Activated CD4-positive, alpha-beta T cell treated with anti-CD3 and anti-CD28 coated beads, Interleukin-2, amount 10 ng/mL, durations not matched to agents 7 days and 5 days (primary cell): ENCODE measurements at places on chromosomes 12 and 14. TPM values are rescaled to one million over a fixed set of nuclear protein-coding genes. Genes with fewer than 3 reads are reported as not detected.

Gene IL31
- not detected for total RNA-seq

Gene KIF26A
- total RNA-seq: 0.50 TPM

Gene NELL2
- total RNA-seq: 55.1 TPM

Gene ANKS1B
- total RNA-seq: 0.17 TPM

Gene CLEC2D
- total RNA-seq: 296 TPM

Gene B4GALNT3
- total RNA-seq: 6.1 TPM

Gene HRK
- not detected for total RNA-seq

Gene KLHDC2
- 28.7 TPM for total RNA-seq

Gene OSBPL8
- total RNA-seq: 119 TPM

Gene KRT78
- not detected for total RNA-seq

Gene LRCOL1
- total RNA-seq: not detected

Gene ENTPD5
- total RNA-seq: 13.1 TPM

Gene TUBA1C
- total RNA-seq: 278 TPM

Gene OR11H7
- total RNA-seq: not detected

- DNase-seq: no peak
These were observed 115.8 kb upstream of the CCDC198 start for GRCh38 chr14:57609192-57610075.

DNA sequence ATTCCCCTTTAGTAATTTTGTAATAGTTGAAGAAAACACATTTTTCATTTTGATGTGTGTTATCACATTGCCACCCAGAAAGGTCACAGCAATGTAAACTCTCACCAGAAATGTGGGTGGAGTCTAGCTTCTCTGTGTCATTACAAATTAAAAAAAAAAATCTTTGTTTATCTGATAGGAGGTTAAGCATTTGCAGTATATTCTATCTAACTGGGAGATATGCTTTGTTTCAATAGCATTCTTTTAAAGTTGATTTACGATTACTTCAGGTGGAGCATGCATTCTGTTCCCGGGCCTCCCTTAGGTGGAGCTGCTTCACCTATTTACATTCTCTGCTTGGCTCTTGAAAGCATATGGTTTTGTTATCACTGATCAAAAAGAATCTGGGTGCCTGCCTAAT is 7.8 kb downstream of the ADIPOR2 start:
- DNase-seq: no peak

DNA sequence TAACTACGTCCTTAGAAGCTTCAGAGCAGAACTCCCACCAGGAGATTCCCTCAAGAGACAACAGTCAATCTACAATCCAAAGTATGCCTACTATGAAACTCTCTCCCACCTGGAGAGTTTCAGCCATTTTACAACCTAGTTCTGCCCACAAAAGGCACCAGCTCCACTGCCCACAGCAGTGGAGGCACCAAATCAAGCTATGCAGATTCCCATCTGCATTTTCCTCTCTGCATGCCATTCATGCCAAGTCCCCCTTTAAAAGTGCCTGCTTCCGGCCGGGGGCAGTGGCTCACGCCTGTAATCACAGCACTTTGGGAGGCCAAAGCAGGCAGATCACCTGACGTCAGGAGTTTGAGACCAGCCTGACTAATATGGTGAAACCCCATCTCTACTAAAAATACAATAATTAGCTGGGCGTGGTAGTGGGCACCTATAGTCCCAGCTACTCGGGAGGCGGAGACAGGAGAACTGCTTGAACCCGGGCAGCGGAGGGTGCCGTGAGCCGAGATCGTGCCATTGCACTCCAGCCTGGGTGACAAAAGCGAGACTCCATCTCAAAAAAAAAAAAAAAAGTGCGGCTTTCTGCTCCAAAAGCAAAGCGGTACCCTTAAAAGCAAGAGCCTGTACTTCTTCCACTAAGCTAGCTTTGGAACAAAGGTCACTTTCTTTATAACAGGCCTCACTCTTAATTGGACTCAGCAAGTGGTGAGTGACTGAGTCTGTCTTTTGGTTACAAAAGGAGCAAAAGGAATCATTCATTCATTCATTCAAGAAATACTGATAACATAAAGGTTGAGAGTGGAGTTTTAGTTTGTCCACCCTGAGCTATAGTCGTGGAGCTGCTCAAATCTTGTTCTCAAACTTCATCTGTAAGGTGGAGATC is 10.1 kb upstream of the DLGAP5 start:
- no peak for DNase-seq

DNA sequence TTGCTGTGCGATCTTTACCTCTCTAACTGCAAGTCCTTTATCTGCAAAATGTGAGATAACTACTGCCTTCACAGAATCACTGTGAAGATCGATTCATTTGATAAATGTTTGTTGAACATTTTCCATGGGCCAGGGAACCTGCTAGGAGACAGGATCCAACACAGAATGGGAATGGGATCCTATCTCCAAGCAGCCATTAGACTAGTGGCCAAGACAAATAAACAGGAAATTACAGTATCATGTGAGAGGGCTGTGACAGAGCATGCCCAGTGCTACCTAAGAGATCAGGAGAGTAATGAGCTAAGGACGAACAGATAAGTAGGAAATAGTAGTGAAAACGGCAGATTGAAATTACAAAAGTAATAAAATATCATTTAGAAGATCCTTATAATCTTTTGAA is 105.7 kb downstream of the GRIN2B start:
- DNase-seq: no peak

DNA sequence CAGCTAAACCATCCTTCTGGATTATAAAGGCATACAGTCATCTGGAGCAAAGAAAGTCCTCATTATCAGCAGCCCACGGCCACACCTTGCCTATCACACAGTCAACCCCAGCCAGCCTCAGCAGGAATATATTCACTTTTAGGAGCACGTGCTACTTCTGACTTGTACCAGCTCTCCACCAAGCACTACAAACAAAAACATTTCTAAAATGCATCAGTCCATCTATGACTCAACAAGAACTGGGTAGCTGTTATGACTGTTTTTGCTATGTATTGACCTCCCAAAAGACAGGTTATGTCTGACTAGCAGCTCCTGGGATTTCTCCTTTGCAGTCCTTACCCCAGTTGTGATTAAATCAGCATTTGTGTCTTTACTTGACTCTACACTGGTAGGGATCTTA is 31.2 kb downstream of the NUAK1 start:
- no peak for DNase-seq

GRCh38 chr12:28083840-28084678 is 106.2 kb upstream of the CCDC91 start:
- DNase-seq: no peak

- DNase-seq: no peak
These were observed 1.9 kb downstream of the BCL7A start for GRCh38 chr12:122023339-122024131.

GRCh38 chr14:21780429-21781084 is 106.9 kb upstream of the OR4E1 start:
- DNase-seq: no peak

GRCh38 chr14:96953875-96954185 is 156.6 kb downstream of the VRK1 start:
- DNase-seq: no peak

GRCh38 chr12:88854260-88854659 is 274.0 kb upstream of the KITLG start:
- no peak for DNase-seq

GRCh38 chr12:32445356-32445755 is 46.0 kb downstream of the FGD4 start:
- no peak for DNase-seq

DNA sequence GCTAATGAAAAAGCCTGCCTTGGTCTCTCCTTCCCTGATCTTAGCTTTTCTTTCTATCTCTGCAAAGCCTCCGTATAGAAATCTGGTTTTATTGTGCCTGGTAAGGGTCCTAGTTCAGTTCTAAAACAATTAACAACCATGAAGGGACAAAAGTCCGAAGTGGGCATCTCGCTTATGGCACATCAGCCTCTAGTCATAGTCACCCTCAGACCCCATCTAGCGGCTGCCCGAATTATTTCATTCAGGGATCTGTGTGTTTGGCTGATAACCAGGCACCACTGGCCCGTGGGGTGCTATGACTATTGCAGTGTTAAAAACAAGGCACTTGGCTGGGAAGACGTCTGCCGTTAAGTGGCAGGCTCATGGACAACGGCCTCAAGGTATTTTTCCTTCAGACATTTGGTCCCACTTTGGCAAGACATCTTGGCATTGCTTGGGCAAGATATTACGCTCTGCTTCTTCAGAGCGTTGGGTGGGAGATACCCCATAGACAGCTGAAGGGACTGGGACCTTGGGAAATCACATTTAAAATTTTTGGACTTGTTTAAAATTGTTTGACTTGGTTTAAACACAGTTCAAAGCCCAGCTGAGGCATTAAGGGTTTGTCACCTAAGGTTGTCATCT is 87.1 kb downstream of the SINHCAF start:
- peak; percentile 68 for DNase-seq

DNA sequence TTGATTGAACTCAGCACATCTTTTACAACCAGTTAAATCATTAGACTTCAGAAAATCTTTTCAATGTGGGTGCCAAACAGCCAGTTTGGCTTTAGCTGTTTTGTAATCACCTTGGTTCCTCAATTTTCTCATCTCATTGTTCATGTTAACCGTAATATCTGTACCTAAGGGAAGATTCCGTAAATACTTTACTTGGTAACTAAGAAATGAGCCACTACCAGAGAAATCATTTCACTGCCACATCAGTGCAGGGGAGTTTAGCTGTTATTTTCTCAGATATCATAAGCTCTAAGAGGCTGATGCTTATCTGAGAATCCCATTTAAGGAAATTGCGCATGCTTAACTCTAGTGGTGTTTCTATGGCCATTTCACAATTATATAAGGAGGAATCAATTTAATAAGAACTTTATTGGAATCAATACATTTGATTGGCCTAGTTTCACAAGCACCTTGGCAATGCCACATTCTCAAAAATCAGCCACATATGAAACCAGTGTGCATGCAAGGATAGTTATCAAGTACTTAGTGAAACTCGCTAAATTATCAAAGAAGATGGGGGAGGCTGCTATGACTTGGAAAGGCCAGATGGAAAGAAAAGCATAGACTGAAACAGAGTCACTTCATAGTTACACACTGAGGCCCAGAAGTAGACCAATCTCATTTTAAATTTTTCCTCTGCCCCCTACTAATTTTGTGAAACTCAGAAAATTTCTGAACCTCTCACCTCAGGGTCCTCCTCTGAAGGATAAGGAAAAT is 28.1 kb upstream of the IL22 start:
- no peak for DNase-seq

DNA sequence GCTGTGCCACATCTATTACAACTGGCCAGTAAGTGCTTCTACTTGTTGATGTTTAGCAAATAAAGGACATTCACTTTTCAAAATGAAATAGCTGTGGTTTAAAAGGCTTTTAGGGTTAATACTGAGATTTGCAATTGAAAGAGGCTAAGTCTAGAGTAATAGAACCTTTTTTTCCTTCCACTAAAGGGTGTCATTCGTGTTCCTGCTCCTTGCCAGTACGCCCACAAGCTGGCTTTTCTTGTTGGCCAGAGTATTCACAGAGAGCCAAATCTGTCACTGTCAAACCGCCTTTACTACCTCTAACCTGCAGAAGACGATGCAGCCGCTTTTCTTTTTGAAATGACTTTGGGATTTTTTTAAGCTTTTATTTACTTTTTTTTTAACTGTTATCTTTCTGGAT is 33.6 kb downstream of the PIWIL1 start:
- DNase-seq: no peak

- no peak for DNase-seq
These were observed 12.4 kb downstream of the HSP90AA1 start for GRCh38 chr14:102074415-102074964.

GRCh38 chr12:81692008-81692407 is 67.1 kb downstream of the PPFIA2 start:
- no peak for DNase-seq

GRCh38 chr12:105927564-105927963 is 211.2 kb downstream of the NUAK1 start:
- DNase-seq: no peak

GRCh38 chr12:43863770-43864366 is 28.0 kb downstream of the TMEM117 start:
- DNase-seq: no peak

DNA sequence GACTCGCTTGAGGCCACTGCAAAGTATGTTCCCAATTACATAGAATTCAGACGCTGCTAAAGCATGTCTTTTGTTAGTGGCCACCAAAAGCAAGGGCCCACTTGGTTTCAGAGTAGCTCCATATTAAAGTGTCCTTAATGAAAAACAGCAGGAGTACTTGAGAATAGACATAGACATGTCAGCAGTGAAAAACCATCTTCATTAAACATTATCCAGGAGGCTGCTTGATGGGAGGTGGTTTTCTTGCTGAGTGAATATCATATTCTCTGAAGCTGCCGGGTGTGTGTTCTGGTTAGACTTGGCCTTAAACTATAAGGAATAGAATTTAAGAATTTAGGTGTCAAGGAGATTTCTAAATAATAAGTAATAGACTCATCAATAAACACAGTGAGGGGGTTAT is 79.5 kb upstream of the CCDC198 start:
- no peak for DNase-seq

- DNase-seq: no peak
These were observed 285.9 kb downstream of the MDGA2 start for GRCh38 chr14:47389535-47389934.

DNA sequence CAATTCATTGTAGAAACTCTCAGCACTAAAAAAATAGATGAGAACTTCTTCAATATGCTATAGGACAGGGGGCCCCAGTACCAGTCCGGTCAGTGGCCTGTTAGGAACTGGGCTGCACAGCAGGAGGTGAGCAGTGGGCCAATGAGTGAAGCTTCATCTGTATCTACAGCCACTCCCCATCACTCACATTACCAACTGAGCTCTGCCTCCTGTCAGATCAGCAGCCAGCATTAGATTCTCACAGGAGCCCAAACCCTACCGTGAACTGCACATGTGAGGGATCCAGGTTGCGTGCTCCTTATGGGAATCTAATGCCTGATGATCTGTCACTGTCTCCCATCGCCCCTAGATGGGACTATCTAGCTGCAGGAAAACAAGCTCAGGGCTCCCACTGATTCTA is 15.7 kb upstream of the ANO2 start:
- no peak for DNase-seq

- no peak for DNase-seq
These were observed 82.6 kb upstream of the USP44 start for GRCh38 chr12:95633732-95634465.

- no peak for DNase-seq
These were observed 30.8 kb upstream of the IFNG start for GRCh38 chr12:68190301-68190700.

DNA sequence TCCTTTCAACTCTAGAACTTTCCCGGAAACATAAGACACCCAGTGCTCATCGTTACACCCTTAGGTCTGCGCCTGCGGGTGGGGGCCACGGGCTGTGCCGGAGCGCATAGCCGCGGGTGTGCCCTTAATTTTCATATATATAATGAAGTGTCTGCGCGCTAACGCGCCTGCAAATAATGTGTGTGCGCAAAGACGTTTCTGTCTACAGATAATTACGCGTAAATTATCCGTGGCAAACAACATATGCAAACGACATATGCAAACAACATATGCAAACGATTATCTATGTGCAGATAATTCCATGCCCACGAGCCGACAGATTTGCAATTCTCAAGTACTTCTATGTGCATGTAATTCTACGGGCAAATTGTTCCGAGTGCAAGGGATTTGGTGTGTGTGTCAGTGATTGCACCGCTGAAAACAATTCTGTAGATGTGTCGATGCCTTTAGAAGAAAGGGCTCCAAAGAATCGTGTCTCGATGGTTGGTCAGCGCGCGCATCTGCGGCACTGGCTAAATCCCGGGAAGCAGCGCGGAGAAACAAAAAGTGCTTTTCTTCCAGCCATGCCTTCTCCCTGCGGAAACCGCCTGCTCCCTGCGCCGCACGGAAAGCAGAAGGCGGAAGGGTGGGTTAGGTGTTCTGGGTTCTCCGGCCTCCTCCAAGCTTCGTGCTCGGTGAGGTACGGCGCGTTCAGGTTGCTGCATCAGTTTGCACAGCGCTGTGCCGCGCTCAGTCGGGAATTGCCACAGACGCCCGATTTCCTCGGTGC is 34.5 kb upstream of the TBX5 start:
- no peak for DNase-seq

- DNase-seq: no peak
These were observed 12.3 kb upstream of the LBHD2 start for GRCh38 chr14:103071544-103072251.
